ENCODE measurements at places on chromosomes 7 and 10.

- DNase-seq = no peak
Measured at GRCh38 chr10:11208243-11208642, 190.6 kb downstream of the CELF2 start.

DNA sequence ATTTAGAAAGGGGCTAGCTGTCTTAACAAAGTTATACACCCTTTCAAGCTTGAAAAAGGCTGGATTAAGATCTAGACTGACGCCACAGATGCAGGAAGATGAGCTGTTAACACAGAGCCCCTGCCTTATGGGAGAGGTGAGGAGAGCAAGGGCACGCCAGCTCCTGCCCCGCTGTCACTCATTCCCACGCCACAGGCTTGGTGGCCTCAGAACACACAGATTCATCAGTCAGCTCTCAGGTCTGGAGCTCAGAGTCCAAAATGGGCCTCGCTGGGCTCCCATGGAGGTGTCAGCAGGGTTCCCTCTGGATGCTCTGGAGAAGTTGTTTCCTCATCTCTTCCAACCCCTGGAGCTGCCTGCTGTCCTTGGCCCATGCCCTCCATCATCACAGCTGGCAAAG, 554.2 kb downstream of the TCERG1L start:
- DNase-seq = peak; percentile 33

- DNase-seq = no peak
Measured at GRCh38 chr7:123816916-123817315, 28.1 kb upstream of the HYAL4 start.

- peak; percentile 86 for DNase-seq
Measured at GRCh38 chr7:66140924-66141323, 26.3 kb downstream of the CRCP start.

DNA sequence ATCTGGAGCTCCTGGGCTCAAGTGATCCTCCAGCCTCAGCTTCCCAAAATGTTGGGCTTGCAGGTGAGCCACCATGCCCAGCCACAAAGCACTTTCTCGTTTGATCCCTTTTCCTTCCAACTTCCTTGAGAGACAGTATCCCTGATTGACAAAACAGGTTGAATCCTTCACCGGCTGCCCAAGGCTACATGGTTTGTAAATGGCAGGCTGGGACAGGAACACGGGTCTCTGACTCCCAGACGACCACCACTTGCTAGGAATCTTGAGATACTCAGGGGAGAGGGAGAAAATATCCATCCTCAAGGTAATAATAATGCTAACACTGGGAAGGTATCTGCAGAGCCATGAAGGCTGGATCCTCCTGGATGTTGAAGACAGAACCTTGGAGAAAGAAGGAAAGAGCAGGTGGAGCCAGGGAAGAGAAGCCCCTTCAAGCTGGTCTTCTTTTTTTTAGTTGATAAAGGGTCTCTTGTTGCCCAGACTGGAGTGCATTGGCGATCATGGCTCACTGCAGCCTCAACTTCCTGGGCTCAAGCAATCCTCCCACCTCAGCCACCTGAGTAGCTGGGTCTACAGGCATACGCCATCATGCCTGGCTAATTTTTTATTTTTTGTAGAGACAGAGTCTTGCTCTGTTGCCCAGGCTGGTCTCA, 19.8 kb downstream of the MMRN2 start:
- DNase-seq = no peak

DNA sequence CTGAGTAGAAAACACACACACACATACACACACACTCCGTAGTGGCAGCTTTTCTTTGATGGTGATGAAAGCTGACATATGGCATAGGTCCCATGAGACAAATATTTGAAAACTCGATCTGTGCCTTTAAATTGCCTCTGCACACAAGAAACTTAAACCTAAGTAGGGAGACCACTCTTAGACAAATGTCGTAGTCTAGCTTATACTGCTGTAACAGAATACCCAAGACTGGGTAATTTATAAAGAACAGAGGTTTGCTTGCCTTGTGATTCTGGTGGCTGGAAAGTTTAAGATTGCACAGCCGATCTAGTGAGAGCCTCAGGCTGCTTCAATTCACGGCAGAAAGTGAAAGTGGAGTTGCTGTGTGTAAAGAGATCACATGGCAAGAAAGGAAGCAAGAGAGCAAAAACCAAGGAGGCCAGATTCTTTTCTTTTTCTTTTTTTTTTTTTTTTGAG, 489.4 kb upstream of the SORCS1 start:
- DNase-seq = no peak

DNA sequence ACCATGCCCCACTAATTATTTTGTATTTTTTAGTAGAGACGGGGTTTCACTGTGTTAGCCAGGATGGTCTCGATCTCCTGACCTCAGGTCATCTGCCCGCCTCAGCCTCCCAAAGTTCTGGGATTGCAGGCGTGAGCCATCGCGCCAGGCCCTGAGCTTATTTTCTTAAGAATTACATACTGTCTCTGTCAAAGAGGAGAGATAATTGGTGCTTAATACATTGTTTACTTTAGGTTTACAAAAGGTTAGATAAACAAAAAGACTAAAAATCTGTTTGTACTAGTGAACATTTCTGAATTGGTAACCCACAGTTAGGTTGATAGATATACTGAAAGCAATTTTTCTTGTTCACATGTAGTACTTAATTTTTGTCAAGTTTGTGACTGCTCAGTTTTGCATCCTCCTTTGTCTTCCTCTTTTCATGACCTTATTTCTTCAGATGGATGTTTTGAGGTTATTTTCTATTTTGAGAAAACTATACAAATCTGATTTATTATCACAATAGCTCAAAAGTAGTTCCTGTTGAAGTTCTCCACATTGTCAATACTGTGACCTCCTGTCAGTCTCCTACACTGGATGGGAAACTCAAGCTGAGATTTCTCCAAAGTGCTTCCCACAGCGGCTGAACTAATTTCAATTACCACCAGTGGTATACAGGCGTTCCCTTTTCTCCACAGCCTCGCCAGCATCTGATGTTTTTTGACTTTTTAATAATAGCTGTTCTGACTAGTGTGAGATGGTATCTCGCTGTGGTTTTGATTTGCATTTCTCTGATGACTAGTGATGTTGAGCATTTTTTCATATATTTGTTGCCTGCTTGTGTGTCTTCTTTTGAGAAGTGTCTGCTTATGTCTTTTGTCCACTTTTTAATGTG, 22.5 kb downstream of the HHEX start:
- DNase-seq = no peak

GRCh38 chr10:17536221-17536620, 81.0 kb downstream of the HACD1 start:
- no peak for DNase-seq

- DNase-seq = no peak
Measured at GRCh38 chr10:57038531-57038930, 677.5 kb upstream of the ZWINT start.

GRCh38 chr7:103632972-103633371, 187.0 kb upstream of the SLC26A5 start:
- no peak for DNase-seq

- DNase-seq = no peak
Measured at GRCh38 chr10:120953897-120954296, 102.7 kb downstream of the WDR11 start.

GRCh38 chr7:101330011-101330484, 8.4 kb upstream of the IFT22 start:
- DNase-seq = no peak

DNA sequence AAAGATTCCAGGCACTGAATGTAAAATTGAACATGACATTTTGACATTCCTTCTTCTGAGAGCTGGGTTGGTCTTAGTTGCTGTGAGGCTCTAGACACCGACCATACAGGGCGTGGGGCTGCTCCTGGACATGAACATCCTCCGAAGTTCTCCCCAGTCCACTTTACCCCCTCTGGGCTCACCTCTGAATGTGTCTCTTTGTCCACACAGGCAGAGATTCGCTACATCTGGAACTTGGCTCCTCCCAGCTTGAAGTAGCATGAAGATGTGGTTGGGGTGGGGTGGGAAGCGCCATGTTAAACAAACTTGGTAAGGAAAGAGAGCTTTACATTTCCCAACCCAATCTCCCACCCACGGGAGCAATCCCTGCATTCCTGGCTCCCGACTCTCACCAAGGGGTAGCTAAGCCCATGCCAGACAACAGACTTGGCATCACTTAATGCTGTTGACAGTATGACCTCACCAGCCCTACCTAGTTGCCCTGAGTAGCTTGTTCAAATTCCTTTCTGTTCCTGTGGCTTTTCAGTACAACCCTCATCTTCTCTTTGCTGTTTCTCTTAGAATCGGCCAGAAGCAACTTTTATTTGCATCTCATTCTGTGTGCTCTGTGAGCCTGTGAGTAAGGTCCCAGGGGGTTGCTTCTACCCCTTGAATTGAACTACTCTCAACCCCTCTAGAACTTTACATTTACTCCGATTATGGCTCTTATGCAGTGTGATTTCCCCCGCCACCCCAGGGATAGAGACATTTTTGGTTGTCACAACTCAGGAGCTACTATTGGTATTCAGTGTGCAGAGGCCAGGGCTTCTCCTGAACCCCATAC, 211.4 kb downstream of the SEC23IP start:
- DNase-seq = no peak
